KG1 (cell line): ENCODE measurements at places on chromosomes 1 and 21.

- no peak for DNase-seq
These were observed 590.9 kb upstream of the PLXNA2 start for GRCh38 chr1:208835097-208835463.

DNA sequence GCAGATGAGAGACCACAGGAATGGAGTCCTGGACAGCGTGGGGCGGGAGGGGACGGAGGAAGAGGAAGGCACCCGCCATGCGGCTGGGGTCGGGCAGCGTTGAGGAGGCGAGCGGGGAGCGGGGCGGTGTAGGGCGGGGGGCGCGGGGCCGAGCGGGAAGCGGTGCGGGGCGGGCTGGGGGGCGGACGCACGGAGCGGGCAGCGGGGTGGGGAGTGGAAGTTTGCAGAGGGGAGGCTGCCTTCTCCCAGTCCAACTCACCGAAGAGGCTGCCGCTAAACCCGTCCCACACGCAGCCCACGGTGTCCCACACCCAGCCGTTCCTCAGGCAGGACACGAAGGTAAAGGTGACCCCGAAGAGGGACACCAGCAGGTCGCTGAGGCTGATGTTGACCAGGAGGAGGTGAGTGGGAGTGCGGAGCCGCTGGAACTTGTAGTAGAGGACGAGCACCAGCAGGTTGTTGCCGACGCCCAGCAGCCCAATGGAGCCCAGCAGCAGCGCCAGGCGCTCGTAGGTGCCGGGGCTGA is 483 bp downstream of the CHML start:
- peak; percentile 26 for DNase-seq

DNA sequence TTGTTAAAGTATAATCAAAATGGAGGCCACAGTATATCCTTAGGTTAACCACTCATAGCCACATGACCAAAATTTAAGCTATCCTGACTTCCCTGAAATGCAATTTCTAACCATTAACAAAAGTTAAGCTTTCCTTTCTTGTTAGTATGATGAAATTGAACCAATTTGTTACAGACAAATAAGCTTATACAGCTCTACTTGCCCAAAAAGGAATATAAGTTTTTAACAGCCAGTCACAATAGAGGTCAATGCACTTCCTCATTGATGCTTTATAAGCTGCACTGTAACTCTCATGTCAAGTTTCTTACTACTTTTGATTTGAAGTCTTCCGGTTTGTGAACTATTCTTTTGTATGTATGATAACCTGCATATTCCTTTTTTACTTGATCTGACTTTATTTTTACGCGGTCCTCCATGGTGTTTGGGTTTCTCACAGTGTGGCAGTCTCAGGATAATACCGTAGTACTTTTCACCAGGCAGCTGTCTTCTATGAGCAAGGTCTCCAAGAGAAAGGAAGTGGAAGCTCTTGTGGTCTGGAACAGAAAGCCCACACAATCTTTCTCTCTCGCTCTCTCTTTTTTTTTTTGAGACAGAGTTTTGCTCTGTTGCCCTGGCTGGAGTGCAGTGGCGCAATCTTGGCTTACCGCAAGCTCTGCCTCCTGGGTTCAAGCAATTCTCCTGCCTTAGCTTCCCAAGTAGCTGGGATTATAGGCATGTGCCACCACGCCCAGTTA is 331.6 kb downstream of the SRGAP2C start:
- peak; percentile 95 for DNase-seq

GRCh38 chr1:6819246-6820040 is 34.2 kb downstream of the CAMTA1 start:
- no peak for DNase-seq

DNA sequence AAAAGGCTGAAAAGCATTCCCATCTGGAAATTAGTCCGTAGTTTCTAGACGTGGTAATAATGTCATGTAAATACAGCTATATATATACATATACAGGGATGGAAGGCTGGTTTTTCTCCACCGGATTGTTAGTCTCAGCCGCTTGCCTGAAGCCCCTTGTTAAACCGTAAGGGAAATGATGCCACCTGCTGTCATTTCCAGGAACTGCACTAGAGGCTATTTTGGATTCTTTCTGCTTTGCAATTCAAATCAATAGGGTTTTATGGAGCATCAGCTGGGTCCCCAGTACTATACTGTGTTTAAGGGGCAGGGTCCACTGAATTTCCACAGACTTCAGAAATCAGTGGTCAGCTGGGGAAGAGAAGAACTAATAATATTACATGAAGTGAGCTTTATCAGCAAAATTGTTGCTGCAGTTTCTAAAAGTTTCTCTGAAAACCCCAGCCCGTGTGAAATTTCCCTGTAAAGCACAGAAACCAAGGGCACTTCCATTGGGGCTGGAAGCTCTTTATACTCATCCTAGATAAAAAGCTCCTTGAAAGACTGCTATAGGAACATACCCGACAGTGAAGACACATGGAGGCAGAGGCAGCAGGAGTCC is 33.8 kb upstream of the MPZL1 start:
- DNase-seq = peak; percentile 69

DNA sequence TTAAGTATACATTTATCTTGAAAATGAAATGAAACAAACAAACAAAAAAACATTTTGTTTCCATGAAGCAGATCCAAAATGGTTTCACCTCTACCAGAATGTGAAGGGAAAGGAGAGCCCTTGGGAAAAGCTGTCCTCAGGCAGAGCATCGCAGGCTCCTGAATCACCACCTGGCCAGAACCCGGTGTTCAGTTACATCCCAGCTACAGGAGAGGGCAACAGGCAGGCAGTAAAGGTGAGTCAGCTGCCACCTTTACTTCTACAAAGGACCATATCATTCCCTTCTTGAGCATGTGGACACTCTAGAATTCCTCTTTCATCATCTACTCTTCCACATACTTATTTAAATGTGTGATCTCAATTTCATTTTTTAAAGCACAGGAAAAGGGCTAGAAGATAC is 151.2 kb downstream of the PIGK start:
- no peak for DNase-seq

GRCh38 chr1:119000371-119001180 is 12.4 kb upstream of the TBX15 start:
- no peak for DNase-seq

- DNase-seq = peak; percentile 19
These were observed 131.5 kb downstream of the CNIH3 start for GRCh38 chr1:224747578-224747977.

DNA sequence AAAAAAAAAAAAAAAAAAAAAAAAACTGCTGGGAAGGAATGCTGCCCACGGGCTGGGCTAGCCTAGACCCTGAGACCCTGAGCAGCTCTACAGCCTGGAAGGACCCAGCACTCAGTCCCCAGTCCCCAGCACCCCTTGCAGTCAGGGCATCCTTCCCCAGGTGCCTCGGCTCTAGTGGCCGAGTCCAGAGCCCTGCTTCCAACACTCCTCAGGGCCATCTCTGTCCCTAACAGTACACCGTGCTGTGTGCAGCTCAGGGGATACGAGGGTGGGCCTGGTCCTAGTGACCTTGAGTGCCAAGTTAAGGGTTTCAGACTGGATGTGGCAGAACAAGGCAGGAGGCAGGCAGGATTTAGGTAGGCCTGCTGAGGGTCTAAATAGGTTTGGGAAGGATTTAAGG is 50.2 kb upstream of the LRP8 start:
- DNase-seq = no peak

DNA sequence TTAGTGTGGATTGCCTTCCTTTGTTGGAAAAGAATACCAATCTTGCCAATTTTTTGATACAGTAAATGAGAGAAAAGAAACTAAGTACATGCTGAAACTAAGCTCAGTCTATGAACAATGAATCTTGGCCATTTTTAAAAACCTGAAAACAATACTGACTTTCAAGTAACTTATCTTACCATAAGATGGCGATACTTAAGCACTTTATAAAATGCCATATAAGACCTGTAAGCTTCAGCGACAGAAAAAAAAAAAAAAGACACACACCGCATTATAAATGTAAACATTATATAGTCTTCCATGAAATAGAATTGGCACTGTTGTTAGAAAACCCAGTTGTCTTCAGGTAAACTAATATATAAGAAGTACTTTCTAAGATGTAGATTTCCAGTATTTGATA is 3.0 kb downstream of the OLFM3 start:
- no peak for DNase-seq

- no peak for DNase-seq
These were observed 648.5 kb upstream of the PKN2 start for GRCh38 chr1:88035578-88035977.

DNA sequence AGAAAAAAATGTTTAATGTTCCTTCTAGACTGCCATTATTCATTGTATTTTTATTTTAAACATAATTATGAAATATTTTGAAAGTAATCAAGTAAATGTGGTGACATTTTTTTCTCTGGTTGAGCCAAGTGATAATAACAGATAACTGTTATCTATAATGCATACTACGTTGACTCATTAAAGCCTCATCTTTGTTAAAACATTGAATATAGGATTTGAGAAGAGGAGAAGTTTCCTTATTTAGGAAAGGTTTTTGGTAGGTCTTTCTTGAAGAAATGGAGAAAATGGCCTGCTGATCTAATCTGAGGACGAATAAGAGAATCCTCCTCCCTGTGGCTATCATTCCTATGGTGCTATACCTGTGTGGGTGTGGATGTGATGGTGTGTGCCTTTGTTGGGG is 89.0 kb downstream of the NFIA start:
- no peak for DNase-seq

DNA sequence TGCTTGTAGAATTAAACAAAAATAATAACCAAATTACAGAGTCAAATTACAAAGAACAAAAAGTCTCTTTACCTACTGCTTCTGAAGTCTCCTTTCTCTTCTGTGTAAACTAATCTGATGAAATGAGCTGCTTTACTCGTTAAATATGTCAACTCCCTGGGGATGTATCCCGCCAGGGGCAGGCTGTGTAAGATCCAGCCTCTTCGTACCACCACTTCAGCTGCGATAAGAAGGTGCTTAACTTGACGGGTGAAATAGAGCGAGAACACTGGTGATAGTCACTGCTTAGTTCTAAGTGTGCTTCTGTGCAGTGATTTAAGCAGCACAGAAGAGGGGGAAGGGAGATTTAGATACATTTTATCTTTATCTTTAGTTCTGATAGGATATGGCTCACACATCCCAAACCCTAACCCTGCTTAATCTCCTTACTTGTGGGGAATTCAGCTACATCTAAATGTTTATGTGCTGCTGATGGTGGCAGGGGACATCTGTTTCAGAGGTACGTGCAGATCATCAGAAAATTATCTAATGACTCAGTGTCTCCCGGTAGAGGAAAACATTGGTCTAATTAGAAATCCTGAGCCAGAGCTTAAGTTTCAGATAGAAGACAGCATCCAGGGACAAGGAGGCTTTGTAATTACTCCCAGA is 46.0 kb downstream of the RHOU start:
- no peak for DNase-seq

GRCh38 chr1:77385551-77385950 is 103.7 kb downstream of the AK5 start:
- no peak for DNase-seq

GRCh38 chr1:109527846-109528695 is 11.6 kb upstream of the GPR61 start:
- no peak for DNase-seq

DNA sequence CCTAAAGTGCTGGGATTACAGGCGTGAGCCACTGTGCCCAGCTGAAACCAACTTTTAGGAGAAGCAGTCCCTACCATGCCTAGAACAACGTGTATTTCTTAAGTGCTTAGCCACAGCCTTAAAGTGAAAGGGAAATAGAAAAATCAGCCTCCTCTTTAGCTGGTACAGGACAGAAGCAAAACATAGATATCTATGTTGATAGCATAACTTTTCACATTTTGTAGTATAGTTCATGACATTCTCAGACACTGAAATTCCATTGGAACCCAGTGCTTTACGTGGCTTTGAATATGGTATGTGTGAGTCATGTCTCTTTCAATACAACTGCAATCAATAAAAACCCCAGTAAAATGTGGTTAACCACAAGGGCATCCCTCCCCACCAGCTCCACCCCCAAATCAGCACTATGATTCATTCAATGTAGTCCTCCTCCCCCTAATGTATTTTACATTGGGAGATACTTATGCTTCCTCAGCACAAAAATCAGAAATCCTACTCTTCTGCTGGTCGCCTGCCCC is 32.1 kb downstream of the TGFB2 start:
- peak; percentile 4 for DNase-seq

- no peak for DNase-seq
These were observed 25.7 kb downstream of the RPRD2 start for GRCh38 chr1:150389650-150390049.

DNA sequence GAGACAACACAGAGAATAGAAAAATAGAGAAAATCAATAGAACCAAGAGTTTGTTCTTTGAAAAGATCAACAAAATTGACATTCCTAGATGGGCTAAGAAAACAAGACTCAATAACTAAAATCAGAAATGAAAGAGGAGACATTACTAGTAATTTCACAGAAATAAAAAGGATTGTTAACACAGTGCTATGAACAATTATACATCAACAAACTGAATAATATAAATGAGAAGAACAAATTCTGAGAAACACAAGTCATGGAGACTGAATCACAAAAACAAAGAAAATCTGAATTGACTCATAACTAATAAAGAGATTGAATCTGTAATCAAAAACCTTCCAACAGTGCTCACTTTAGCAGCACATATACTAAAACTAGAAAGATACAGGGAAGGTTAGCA is 51.6 kb upstream of the TTC39A start:
- DNase-seq = no peak

DNA sequence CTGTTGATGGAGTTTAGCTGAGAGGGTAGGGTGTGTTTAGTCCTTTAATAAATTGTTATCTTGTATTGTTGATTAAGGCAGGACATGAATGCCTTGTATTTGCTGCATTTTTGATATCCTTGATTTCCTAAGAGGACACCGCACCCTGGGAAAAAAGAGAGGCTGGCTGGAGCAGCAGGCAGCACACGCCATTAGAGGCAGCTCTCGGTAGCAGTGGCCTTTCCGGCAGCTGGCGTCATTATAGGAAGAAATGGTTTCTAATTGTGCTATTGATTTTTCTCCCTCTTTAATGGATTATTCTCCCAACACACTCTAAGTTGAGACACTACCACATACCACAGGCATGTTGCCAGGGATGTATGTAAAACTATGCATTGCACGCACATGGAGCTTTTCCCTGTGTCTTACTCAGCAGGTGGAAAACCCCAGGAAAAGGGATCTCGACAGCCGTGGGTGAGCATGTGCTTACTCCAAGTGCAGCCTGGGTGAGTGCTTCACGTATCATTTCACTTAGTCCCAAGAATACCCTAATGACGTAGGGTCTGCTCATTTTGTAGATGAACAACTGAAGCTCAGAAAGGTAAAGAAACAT is 440.4 kb upstream of the RUNX1 start:
- no peak for DNase-seq

GRCh38 chr1:206890125-206891060 is 6.8 kb upstream of the IL24 start:
- no peak for DNase-seq

GRCh38 chr1:241086686-241087085 is 270.3 kb downstream of the RGS7 start:
- no peak for DNase-seq

GRCh38 chr1:198549866-198550265 is 9.4 kb upstream of the ATP6V1G3 start:
- no peak for DNase-seq

- no peak for DNase-seq
These were observed 21.4 kb downstream of the TSNAX start for GRCh38 chr1:231549733-231550447.

DNA sequence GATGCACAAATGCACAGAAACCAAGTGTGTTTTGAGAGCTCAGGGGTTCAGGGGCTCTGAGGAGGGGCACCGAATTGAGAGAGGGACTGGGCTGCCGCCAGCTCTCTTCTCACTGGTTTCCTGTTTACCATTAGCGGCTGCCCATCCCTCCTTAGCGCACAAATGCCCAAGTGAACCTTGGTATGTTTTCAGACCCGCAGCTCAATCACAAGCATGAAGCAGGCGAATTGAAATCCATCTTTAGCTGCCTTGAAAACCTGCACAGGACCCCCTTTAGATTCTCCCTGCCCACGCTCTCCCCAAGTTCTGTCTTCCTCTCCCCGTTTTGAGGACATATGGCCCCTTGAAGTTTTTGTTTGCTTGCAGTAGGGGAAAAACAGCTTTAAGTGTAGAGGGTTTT is 61.1 kb upstream of the ACOT11 start:
- DNase-seq = peak; percentile 28
